ENCODE measurements at places on chromosomes 1 and 21.
A peak's percentile ranks its signal among the peaks of the same experiment; 100 is the strongest.

DNA sequence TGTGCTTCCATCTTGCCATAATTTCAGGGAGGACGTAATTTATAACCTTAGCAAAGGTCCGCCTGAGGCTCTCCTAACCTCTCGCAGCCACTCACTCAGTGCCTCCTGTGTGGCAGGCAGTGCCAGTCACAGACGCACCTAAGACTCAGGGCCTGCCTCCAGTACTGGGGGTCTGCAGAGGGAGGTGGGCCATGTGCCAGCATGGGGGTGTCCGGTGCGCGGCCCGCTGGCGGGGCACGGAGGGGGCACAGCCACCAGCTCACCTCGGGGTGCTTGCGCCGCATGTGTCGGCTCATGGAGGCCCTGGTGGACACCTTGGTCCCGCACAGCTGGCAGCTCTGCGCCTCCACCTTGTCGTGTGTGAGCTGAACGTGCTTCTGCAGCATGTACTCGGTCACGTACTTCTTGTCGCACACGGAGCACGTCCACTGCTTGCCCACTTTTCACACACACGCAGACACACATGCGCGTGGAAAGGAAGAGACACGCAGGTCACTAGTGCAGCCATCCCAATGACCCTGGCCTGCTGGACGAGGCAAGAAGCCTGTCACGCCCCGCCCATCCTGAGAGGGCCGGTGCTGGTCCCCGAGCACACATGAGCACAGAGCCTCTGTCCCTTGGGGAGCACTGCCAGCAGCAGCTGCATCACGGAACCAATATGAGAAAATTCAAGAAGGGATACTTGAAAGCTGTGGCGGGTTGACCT, 43.2 kb upstream of the RIPK4 start:
- DNase-seq: no peak

- no peak for DNase-seq
Observed at GRCh38 chr1:112006416-112007025, 17.1 kb upstream of the KCND3 start.

DNA sequence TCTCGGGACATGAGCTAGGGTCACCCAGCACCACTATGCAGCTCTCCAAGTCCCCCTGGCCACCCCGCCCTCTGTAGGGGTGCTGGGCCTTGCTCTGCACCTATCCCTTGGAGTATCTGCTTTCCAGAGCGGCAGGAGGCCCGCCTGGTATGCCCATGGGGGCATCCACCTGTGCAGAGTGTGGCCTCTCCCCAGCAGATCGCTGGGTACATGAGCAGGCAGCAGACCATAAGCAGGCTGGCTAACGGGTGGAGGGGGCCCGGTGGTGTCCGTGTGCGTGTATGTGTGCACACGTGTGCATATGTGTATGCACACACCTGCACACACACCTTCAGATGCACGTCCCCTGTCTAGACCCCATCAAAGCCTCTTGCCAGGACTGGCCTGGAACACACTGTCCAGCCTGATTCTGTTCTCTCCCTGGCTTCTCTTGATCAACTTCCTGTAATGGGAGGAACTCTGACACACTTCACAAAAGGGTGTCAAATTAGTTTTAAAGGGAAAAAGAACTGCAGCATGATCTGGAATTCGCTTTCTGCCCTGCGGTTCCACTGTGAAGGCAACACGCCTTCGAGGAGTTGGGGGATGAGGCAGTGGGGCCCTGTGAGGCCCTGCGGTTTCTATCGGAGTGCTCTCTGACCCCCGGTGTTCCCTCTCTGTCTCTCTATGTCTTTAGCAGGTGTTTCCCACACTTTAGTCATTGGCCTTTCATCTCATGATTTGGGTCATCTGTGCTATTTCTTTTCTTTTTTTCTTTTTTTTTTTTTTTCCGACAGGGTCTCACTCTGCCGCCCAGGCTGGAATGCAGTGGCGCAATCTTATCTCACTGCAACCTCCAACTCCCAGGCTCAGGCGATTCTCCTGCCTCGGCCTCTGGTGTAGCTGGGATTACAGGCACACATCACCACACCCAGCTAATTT, 17.2 kb upstream of the NPHP4 start:
- no peak for DNase-seq

GRCh38 chr21:41011951-41012366, 156.0 kb upstream of the BACE2 start:
- DNase-seq: peak; percentile 17

DNA sequence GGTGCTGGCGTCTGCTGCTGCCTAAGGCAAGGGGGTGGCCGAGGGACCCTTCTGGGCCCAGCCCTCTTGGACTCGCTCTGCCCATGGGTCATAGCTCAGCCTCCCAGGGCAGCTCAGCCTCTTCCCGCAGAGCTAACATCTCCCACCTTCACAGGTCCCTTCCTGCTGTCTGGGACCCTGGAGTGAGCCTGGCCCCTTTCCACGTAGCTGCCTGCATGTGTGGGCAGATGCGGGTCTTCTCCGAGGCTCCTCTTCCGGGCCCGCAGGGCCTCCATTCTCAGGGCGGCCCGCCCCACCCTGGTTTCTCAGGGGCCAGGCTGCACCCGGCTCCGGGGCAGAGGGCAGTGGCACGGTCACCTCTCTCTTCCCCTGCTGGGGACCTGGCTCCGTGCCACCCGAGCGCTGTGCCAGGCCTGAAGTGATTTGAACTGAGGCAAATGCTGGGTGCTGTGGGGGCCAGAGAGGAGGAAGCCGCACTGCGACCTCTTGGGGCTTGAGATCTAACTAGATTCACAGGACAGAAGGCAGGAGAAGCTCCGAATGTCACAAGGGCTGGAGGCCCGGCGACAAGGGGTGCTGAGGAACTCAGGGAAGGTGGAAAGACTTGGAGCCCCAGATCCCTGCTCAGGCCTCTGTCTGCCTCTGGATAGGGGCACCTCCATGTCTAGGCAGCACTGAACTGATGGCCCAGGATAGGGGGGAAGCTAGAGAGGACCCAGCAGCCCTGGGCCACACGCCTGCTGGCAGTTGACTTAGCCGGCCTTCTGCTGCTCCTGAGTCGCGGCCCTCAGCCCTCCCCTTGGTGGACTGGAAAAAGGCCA, 40.7 kb downstream of the COQ8A start:
- DNase-seq: no peak

- no peak for DNase-seq
Observed at GRCh38 chr1:162498496-162498810, 835 bp downstream of the UHMK1 start.
